ENCODE measurements at places on chromosomes 1 and 21.

GRCh38 chr1:156643049-156643777, 1.3 kb downstream of the BCAN start:
- no peak for DNase-seq

GRCh38 chr1:117633068-117633345, 27.2 kb downstream of the TENT5C start:
- no peak for DNase-seq

- no peak for DNase-seq
Measured at GRCh38 chr1:204670152-204670927, 15.2 kb downstream of the LRRN2 start.

- no peak for DNase-seq
Measured at GRCh38 chr21:19833082-19833481, 1165.1 kb upstream of the NCAM2 start.

GRCh38 chr1:202351725-202352124, 3.2 kb downstream of the PPP1R12B start:
- DNase-seq, result no peak

- no peak for DNase-seq
Measured at GRCh38 chr1:207128336-207128921, 24.4 kb downstream of the C4BPA start.

- DNase-seq, result no peak
Measured at GRCh38 chr21:45119812-45120211, 45.4 kb downstream of the ADARB1 start.

DNA sequence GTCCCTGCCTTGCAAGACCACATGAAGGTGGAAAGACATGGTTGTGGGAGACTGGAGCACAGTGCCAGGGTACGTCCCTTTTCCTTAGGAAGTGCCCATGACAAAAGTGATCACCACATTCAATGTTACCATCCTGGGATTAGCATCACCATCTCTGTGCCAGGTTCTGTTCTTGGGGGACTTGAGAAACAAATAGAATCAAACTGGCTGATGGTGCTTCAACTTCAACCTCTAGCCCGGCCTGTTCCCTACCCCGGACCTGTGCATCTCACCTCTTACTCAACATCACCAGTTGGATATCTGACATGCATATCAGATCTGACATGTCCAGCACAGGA, 153.3 kb downstream of the GRIK3 start:
- DNase-seq, result no peak

- no peak for DNase-seq
Measured at GRCh38 chr1:84146411-84147032, 2.5 kb downstream of the PRKACB start.

GRCh38 chr1:185627171-185627570, 107.0 kb upstream of the HMCN1 start:
- DNase-seq, result no peak

DNA sequence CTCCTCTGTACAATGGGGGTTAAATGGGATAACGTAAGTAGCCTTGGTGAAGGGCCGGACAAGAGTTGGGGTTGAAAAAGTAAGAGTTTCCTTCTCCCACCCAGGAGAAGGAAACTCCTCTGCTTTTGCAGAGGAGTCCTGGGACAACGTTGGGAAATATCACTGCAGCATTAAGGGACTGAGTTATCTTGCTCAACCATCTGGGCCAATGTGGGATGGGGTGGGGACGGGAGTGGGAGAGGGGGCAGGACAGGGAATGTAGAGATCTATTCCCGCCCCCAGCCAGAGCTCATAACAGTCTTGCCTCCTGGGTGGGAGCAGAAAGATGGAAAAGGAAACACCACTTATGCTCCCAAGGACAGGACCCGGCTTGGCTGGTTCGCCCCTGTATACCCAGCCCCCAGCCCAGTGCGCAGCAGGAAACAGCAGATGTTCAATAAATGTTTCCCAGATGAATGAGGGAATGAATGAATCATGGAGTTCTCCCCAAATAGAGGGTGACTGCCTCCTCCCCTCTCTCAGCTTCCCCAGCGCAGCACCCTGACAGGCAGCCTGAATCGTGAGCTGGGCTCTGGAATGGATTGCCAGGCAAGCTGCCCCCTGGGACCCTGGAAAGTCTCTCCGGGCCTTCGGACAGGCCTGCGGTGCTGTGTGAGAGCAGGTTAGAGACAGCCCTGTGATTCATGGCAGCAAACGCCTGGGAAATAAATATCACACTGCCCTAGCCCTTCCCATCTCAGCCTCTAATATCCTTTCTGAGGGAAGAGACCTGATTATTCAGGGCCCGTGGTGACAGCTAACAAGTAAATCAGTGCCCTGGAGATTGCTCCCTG, 24.8 kb downstream of the FBXO2 start:
- no peak for DNase-seq

DNA sequence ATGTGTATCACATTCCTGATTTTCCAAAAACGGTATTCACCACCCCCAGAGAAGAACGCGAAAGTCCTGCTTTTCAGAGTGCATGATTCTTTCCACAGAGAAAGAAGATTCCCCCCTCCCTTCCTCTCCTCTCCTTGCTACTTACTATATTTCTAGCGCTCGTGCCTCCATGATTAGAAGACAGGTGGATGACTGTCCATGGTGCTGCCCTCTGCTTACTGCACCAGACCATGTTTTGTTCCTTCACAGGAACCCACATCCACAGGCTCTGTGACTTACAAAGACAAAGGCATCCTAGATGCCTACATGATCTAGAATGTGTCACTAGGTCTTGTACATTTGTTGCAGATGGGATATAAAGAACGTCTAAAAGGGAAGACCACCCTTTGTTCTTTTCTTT, 49.1 kb upstream of the ZNF648 start:
- DNase-seq, result no peak

DNA sequence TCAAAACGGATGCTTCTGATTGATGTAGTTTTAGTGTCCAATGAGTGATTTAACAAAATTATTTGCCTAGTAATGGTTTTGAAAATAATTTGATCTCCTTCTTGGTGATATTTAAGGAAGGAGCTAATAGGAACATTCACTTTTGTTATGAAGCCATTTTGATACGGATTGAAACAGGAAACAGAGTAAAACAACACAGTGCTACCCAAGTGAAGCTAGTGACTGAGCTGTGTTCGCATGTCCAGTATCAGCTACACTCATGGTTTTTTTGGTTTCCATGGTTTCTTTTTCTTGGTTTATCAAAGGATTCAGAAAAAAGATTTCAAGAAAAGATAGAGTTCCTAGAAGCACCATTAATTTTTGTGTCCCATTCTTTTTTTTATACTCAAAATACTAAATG, 40.1 kb upstream of the PLEKHO1 start:
- no peak for DNase-seq

- no peak for DNase-seq
Measured at GRCh38 chr1:173005196-173005864, 45.4 kb downstream of the TNFSF18 start.

DNA sequence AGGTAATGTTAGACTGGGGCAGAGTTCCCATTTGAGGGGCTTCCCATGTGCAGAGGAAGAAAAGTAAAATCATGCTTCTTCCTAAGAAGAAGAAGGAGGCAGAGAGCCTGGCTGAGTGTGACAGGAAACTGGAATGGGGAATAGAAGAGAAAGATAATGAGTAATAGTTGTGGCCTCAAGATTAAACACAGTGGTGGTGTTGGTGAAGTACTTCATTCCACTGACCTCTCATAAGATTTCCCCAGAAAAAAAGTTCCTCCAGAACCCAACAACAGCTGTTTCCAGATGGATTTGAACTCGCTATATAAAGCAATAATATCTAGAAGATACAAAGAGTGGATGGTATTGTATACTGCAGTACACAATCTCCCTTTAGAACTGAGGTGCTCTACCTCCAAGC, 13.0 kb downstream of the RGS1 start:
- DNase-seq, result no peak

GRCh38 chr1:157045250-157046218, at the start of gene ARHGEF11:
TSS of gene ARHGEF11 (minus strand) at chr1:157045742. CDS start at chr1:157044330, 1,412 bp downstream.
- DNase-seq, result peak; percentile 79

GRCh38 chr1:53942127-53942957, 3.2 kb downstream of the IFT25 start:
- DNase-seq, result no peak

GRCh38 chr1:204405988-204406387, 5.6 kb downstream of the PPP1R15B start:
- no peak for DNase-seq

DNA sequence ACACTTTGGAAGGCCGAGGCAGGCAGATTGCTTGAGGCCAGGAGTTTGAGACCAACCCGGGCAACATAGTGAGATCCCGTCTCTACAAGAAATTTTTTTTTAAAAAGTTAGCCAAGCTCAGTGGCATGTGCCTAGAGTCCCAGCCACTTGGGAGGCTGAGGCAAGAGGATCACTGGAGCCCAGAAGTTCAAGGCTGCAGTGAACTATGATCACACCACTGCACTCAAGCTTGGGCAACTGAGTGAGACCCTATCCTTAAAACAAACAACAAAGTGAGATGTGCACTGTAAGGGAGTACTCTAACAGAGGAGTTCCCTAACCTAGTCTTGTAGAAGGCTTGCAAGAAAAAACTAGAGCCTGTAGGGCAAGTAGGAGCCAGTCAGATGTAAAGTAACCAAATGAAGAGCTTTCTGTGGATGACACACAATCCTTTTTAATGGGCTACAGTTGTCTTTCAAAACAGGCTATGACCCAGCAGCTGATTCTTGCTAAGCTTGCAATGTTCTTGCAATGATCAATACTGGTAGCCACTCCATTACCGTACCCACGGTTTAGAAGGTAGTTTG, 38.0 kb upstream of the SRP9 start:
- DNase-seq, result no peak

- DNase-seq, result no peak
Measured at GRCh38 chr1:89800718-89801117, 20.1 kb upstream of the LRRC8D start.

- peak; percentile 85 for DNase-seq
Measured at GRCh38 chr1:1421147-1421906, at the start of gene ANKRD65. TSS of gene ANKRD65 (minus strand) at chr1:1421276. CDS start at chr1:1421005, 271 bp downstream.

DNA sequence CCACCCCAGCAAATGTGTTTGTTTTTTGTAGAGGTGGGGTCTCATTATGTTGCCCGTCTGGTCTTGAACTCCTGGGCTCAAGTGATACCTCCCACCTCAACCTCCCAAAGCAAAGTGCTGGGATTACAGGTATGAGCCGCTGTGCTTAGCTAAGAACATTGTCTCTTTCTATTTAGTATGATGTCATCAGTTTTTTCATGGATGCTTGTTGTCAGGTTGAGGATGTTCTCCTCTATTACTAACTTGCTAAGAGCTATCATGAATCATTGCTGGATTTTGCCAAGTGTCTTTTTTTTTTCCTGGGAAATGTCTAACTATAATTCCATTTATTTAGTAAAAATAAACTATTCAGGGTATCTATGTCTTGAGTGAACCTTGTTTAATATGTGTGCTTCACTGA, 19.0 kb upstream of the MPC2 start:
- DNase-seq, result no peak

DNA sequence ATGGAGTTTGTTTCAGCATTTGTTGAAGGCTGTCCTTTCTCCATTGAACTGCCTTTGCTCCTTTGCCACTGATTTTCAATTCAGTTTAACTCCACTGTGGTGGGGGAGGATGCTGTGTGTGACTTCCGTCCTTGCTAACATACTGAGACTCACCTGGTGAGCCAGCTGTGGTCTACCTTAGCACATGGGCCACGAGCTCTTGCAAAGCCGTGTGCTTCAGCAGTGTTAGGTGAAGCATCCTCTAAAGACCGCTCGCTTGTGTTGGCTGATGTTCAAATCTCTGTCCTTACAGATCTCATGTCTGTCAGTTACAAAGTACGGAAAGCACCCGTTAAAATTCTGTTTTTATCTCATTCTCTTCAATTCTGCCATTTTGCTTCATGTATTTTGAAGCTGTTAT, 3.6 kb upstream of the SPATC1L start:
- DNase-seq, result no peak

DNA sequence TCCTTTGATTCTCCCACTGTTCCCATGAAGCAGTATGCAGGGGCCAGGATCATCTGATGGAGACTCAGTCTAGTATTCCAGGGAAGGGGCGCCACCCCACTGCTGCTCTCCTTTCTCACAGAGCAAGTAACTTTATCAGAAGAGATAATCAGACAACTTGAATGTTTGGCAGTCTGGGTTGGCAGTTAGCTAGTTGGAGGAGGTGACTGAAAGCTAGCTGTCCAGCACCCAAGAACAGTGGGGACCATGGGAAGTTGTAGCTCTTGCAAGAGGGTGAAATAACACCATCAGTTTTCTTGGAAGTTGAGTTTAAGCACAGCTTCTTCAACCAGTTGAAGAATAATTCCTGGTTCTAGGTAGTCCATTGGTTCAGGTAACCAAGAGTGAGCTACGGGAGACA, 22.2 kb upstream of the AGL start:
- no peak for DNase-seq

DNA sequence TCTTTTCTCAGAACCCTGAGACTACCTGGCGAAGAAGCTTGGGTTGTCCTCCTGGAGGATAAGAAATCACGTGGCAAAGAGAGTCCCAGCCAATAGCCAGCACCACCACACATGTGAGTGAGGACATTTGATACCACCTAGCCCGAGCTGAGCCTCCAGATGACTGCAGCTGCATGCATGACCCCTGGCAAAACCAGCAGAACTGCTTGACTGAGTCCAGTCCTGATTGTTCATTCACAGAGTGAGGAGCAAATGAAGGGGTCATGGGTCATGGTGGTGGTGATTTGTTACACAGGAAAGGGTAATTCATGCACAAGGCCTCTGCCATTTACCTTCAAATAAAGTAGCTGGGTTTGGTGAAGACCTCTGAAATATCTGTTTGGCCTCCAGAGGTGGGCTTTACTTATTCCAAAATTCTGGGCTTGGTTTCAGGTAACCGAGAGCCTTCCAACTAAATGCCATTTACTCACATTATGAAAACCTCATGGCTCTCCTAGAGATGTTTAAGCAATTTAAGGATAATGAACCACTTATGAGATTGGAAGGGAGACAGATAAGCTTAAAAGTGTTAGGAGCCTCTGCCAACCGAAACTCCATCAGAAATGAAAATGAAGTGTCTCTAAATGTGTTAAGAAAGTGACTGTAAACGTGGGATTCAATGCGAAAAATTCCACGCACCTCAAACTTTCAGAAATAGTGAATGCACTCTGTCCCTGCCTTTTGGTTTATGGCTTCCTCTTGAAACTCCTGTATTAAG, 163.3 kb downstream of the SLC35F3 start:
- DNase-seq, result no peak

DNA sequence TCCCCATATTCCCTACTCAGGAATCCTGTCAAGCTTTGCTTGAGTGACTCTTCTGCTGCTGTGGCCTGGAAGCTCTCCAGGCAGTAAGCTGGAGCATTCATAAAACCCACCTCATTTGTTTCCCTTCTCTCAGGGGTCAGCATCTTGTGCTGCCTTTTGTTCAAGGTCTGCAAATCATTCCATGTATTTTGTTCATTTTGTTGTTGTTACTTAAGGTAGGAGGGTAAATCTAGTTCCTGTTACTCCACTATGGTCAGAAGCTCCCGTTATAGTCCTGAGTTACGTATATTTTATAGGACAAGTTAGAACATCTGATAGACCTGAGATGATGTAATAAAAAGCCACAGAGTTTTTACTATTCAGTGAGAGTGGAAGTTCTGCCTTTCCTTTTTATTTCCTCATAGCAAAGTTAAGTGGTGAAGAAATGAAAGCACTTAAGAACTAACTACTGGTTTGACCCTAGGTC, 9.9 kb downstream of the SYNJ1 start:
- no peak for DNase-seq
